ENCODE measurements at places on chromosomes 2 and 18.

DNA sequence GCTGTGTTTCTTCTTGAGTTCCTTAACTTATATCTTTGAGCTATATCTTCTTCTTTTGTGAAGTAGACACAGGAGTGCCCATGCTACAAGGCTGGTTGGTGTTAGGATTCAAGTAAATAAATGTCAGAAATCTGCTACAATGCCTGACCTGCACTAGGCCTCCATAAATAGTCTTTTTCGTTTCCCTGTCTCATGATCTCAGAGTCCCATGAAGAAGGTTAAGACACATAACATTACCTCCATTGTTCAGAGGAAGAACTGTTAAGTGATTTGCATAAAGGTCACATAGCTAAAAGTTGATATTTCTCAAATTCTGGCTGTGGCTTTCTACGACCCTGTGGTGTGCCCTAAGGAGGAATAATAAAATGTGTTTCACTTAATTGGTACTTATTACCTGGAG is 228.4 kb downstream of the KCNS3 start:
- DNase-seq = no peak

GRCh38 chr2:6683516-6683915 is 182.2 kb downstream of the CMPK2 start:
- no peak for DNase-seq

GRCh38 chr18:48308755-48309575 is 100.2 kb downstream of the ZBTB7C start:
- peak; percentile 22 for DNase-seq

DNA sequence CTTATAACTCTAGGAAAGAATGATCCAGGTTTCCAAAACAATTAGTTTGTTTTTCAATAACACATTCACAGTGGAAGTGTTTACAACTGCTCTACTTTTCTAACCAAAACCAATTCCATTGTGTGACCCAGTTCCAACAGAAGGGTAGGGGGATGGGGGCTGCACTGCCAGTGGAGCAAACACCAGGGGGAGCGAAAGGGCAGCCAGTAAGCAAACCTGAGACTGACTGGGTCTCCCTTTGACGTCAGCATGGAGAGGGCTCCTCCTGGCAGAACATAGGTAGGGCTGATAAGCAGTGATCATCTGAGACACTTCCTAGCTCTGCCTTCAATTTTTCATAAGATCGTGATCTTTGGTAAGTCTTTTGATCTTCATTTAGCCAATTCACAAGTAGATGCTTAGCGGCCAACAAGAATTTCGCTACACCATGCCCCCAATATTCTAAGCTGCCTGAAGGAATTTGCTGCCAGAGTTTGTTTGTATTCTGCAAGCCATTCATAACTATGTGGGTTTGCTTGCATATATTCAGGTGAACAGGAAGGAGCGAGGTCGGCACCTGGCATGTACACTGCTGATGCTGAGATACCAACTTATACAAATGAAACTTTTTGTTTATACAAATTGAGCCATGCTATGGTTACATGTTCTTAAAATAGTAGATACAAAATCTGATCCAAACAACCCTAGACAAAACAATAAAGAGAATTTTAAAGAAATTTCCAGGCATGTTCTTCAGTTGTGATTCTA is 45.9 kb downstream of the ST6GAL2 start:
- no peak for DNase-seq

- DNase-seq = no peak
Measured at GRCh38 chr2:12554224-12555011, 162.3 kb upstream of the TRIB2 start.

DNA sequence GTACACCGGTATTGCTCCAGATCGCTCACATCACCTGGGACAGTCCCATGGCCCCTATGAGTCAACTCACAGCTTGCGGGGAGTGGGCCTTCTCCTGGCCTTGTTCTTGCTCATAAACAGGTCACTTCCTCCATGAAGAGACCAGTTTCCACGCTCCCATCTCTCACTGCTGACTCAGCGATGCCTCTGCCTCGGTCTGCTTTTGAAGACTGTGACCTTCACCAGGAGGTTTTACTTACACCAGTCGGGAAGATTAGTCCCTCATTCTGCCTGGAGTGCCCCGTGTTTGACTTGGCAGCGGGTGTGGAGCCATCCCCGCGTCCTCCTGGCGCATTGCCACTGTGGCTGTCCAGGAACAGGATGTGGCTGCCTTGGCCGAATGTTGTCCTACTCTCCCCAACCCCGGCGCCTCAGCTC is 159.8 kb downstream of the RHBDD1 start:
- no peak for DNase-seq

DNA sequence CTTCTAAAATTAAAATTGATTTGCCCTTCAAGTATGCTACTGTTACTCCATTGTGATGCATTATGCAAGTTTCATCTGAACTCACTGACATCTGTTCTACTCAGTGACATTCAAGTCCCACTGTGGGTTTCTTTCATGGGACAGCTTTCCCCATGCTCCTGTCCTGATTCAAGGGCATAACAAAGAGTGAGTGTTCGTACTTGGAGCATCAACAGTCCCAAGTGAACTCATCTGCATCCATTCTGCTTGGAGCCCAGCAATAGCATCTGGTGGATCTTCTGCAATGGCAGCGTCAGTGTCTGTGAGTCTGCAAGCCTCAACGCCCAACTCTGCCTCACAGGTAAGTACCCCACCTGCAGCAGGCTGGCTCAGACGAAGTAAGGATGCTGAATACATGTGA is 27.5 kb downstream of the BUB1 start:
- DNase-seq = no peak

All from DMS79 treated with DMSO at 0.1 percent for 48 hours (cell line).